HT-29 (cell line): ENCODE measurements at places on chromosomes 13 and 19.
A peak's percentile ranks its signal among the peaks of the same experiment; 100 is the strongest.

DNA sequence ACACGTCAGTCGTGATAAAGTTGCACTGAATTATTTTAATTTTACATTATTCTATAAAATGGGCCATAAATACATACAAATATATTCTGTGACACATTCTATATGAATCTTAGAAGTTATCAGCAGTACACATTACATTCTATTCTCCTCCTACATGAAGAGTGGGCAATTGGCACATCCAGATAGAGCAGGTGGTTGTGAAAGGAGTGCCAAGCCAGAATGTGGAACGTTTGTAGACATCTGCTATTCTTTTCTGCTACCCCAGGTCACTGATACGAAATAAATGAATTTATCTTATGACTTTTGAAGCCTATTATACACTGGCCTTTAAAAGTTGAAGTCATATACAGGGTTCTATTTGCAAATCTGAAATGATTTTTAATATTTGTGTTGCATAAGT lies 373.2 kb downstream of the PCDH17 start:
- DNase-seq, result no peak

DNA sequence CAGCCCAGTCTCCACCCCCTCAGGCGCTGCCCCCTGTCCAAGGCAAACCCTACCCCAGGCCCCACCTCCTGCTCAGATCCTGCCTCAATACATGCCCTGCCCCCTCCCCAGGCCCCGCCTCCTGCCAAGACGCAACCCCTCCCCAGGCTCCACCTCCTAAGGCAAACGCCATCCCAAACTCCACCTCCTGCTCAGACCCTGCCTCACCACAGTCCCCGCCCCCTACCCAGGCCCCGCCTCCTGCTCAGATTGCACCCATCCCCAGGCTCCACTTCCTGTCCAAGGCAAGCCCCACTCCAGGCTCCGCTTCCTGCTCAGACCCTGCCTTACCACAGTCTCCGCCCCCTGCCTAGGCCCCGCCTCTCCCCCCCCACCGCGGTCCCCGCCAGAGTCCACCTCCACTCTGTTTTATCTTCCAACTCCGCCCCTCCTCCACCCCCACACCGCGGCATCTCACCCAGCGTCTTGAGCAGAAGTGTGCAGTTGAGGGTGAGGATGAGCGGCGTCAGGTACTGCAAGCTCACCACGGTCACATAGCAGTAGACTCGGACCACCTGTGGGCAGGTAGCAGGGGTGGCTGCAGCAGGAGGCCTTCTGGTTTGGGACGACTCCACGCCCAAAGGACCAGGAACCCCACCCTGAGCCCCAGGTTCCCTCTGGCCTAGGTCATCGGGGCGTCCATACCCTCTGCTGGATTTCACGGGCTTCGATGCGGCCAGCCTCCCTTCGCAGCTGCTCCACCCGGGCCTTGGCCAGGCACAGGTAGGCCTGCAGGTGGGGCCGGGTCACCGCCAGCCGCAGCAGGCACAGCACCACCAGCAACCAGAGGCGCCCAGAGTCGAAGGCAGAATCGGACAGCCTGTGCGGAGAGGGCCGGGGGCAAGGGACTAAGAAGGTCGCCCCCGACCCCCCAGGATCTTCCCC lies 17.7 kb downstream of the TMEM161A start:
- no peak for DNase-seq

DNA sequence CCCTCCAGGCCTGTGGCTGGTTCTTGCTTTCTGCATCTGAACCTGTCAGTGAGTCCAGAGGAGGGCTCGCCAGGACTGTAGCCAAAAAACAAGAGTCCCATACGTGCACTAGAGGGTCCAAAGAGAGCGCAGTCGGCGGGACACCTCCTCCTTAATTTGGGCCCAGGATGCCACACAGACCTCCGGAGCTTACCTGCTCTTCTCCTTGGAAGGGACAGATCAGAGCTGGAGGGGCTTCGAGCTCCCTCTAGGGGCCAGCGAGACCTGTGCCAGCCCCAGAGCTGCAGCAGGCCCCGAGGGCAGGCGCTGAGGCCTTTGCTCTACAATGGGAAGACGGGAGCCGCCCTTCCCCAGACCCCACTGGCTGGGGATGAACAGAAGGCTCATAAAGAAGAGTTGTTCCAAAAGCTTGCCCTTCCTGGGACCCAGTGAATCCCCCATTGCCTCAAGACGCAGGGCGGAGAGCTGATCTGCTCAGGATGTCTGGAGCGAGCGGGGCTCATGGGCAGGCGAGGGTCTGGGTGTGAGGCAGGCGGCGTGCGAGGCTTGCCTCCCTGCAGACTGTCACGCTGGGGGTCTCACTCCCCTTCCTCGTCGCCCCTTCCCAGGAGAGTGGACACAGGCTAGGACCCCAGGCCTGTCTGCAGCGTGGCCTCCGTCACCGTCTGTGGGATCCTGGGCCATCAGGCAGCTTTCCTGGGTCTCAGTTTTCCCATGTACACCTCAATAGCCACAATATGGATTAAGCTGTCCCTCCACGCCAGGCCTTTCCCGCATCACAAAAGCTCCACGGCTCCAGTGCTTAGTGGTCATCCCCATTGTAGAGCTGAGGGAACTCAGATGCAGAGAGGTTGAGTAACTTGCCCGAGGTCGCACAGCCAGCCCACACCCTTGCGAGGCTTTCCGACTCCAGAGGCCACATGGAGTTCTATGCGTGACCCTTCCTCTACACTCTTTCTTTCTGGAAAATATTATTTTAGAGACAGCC lies 46.9 kb upstream of the VSTM2B start:
- peak; percentile 47 for DNase-seq

GRCh38 chr13:38024431-38024830 lies 154.9 kb upstream of the TRPC4 start:
- no peak for DNase-seq

DNA sequence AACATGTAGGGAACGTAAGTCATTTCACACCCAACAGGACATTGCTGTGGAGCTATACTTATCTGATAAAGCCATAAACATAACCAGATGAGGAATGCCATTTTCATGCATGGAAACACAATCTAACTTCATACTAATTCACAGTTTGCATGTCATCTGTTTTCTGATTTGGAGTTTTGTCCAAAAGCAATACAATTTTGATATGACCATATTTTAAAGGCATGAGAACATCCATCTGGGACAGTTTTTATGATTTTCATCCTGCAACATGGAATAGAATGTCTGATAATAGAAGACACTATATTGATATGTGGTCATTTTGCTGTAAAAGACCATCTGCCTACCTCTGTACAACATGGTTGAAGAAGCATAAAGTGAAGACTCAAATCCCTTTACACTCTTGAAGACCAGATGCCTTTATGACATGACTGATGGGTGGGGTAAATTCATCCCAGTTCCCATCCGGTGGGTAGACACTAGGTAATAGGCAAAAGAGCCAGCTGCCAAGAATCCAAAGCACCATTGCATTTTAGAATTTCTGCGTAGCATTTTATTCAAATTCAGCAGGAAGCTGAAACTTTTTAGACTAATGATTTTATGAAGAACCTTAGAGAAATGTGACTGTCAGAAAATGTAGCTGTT lies 309.8 kb downstream of the LMO7 start:
- no peak for DNase-seq

GRCh38 chr13:42807866-42808265 lies 26.5 kb downstream of the FAM216B start:
- no peak for DNase-seq

- DNase-seq, result no peak
These were observed 39.4 kb upstream of the KATNAL1 start for GRCh38 chr13:30346789-30347167.

GRCh38 chr13:49532593-49532992 lies 36.8 kb downstream of the PHF11 start:
- no peak for DNase-seq

- no peak for DNase-seq
These were observed 128.9 kb upstream of the RXFP2 start for GRCh38 chr13:31610270-31610998.

DNA sequence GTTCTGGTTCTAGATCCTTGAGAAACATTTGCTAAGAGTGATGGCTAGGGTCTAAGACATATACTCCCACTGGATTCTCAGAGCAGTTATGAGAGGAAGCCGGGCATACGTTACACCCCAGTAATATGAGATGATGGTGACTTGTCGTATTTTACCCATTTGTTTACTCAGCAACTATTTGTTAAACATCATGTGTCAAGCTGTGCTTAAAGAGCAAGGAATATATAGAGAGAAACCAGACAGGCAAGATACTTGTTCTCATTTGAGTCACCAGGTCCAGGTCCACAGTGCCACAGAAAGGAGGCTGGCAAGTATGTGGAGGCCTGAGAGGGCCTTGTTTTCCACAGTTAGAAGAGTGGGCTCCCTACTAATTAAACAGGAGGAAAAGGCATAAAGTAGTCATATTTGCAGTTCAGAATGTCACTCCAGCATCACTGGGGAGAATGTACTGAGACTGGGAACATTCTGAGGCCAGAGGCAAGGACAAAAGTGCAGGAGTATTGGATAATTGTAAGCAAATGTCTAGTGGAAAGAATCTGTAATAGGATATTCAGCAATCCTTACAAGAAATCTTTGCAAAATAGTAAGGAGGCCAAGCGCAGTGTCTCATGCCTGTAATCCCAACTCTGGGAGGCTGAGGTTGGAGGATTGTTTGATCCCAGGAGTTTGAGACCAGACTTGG lies 142.2 kb downstream of the IRS2 start:
- no peak for DNase-seq
